Ammon's horn (tissue), 1 donor: ENCODE measurements at places on chromosomes 3 and 15.

- DNase-seq, result no peak
These were observed 80.7 kb downstream of the ABI3BP start for GRCh38 chr3:100912571-100912970.

GRCh38 chr3:196016485-196016884 lies 65.4 kb downstream of the TFRC start:
- no peak for DNase-seq

DNA sequence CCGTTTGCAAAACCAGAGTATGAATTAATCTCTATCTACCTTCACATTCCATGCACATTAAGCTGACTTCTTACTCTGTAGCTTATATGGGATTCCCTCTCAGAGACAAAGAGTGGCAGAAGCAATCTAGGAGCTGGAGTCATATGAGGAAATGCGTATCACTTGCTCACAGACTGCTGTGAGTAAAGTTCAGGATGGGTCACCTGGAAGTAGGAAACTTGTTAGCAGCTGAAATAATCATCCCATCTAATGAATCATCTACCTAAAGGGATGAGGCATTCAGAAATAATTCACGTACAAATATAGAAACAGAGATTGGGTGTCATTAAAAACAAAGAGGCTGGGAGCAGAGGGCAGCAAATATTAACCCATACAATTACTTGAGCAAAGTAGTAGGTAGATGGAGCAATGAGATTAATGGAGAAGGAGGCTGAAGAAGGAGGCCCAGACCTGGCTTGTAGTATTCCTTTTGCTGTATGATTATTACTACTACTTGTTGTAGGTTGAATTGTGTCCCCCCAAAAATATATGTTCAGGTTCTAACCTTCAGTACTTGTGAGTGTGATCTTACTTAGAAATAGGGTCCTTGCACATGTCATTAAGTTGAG lies 866.3 kb downstream of the ROBO2 start:
- no peak for DNase-seq

DNA sequence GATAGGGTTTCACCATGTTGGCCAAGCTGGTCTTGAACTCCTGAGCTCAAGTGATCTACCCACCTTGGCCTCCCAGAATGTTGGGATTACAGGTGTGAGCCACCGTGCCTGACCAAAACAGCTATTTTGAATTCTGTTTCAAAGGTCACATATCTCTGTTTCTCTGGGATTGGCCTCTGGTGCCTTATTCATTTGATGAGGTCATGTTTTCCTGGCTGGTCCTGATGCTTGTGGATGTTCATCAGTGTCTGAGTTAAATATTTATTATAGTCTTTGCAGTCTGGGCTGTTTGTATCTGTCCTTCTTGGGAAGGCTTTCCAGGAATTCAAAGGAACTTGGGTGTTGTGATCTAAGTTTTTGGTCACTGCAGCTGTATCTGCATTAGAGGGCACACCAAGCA lies 5.1 kb downstream of the PATL2 start:
- no peak for DNase-seq

- DNase-seq, result no peak
These were observed 684.8 kb upstream of the BCHE start for GRCh38 chr3:166522017-166522416.

GRCh38 chr3:72627271-72627670 lies 221.0 kb downstream of the SHQ1 start:
- DNase-seq, result no peak

DNA sequence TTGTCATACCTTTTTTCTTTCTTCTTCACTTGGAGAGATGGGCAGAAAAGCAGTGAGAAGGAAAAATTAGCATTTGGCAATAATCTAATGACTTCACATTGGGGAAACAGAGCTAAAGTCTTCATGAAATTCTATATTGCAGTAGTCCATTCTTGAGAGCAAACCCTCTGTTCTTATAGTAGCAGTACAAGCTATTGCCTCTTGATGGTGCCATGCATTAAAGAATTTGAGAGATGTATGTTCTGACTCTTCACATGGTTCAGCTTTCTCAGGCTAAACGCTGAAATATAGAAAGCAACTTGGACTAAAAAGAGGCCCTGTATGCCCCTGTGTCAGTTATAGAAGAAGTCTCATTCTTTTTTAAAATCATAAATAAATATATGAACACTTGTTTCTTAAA lies 36.0 kb downstream of the PHLDB2 start:
- peak; percentile 41 for DNase-seq

DNA sequence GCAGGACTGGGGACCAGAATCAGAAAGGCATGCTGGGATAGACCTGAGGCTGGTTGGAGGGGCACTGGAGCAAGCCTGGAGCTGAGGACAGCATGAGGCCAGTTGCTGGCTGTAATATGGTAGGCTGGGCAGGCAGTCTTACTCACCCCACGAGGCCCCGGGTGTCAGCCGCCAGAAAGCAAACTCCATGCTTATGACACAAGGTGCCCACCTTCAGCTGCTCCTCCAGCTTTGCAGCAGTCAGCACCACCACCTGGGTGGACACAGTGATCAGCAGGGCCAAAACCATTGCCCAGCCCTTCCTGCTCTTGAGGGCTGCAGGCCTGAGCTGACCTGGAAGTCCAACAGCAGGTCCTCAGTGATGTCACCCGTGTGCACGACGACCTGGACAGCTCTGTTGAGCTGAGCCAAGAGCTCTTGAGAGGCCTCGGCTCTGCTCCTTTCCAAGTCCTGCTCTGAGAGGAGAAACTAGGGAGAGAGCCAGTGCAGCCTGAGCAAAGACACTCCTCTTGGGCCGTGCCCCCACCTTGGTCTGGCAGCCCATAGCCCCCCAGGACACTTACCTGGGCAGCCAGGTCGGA lies 747 bp downstream of the UBA7 start:
- no peak for DNase-seq

DNA sequence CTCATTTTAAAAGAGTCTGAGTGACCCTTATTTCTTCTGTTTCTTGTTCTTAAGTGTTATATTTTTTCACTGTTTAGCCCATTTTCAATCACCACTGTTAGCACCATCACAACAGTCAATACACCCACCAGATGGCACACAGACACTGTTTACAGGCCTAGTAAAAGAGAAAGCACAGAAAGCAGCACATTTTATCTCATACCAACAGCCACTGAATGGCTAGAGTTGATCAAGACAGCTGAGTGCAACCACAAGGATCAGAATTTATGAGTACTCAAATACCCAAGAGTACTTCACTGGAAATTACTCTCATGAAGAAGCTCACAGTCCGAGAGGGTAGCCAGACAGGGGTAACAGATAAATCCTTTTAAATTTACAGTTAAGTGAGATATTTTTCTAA lies 127.0 kb downstream of the TFDP2 start:
- DNase-seq, result peak; percentile 47

GRCh38 chr3:108849075-108849474 lies 26.5 kb downstream of the TRAT1 start:
- no peak for DNase-seq

DNA sequence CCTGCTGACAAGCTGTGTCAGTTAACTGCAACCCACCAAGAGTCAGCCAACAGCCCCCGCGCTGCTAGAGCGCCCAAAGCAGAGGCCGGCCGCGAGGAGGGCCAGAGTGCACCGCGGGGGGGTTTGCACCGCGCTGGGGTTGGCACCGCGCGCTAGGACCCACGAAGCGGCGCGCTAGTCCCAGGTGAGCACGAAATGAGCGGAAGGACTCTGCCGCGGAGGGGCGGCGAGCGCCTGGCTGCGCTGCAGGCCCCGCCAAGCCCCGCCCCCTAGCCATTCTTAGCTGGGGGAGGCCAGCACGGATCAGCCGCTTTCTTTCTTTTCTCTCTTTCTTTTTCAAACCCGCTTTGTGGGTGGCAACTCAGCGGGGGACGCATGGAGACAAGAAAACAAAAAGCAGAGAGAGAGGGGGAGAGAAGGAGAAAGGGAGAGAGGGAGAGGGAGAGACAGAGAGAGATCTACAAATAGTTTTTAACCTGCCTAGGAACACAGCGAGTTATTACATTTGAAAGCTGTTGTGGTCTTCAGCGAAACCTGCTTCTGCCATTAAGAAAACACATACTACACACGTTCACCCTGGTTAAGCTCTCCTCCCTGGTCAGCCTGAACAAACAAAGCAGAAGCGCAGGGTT lies 6.9 kb upstream of the FOXB1 start:
- DNase-seq, result no peak

- no peak for DNase-seq
These were observed 62.5 kb downstream of the RPN1 start for GRCh38 chr3:128588147-128588546.

DNA sequence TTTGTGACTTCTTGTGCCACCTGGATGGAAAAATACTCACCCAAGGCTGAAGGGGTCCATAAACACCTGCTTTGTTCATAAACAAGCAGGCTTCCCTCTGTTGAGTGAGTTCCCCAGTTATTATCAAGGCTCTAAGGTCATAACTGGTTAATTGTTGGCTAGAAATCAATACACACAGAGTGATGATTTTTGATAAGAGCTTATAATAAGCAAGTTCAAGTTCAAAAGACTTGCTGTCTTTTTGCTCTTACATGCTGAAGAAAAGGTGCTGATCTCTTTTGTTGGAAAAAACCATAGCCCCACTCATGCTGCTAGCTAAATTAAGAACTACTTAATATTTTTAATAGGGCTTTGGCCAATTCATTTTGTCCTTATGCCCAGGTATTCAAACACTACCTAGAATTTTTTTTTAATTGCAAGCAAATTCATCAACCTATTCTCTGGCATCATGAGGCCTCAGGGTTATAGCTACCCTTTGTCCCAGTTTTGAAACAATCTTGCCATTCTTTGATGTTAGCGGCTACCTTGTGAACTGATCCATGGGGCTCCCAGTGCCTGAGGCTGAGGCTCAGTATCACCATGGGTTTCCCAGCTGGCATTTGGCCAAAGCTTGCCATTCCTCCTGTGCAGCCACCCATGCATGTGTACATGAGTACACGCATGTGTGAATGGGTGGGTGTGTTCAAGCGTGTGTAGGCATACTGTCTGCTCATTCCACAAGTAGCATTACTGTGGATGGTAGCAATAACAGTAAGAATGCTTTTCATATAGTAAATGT lies 127.6 kb upstream of the LPP start:
- DNase-seq, result no peak

DNA sequence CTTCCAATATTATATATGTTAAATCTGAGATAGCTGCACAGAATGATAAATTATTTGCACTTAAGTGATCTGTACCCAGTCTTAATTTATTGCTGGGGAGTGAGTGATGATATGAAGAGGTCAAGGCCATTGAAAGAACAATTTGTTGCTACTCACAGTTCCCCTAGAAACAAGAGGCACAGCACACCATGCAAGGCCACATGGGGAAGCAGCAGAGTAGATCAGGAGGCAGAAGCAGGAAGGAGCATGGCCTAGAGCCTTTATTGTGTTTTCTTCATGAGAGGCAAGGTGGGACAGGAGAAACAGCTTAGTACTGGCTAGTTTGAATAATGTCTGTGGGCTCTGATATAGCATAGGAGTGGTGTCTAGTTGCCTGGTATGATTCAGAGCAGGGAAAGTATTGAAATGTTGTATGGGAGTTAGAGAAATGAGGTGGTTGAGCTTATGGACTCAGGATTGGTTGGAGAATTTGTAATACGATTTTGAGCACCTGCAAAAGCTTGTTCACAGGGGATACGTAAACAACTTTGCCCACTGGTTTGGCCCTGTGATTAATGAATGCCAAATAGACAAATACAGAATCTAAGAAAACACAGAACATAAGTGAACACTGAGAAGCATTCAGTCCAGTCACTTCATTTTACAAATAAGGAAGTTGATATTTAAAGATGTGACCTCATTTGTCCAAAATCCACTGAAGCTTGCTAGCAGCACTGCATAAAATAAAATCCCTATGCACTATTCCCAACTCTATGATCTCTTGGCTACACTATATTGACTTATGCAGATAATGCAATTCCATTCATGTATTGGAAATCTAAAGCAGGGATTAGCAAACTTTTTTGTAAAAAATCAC lies 71.7 kb downstream of the TMCO5A start:
- DNase-seq, result peak; percentile 42

GRCh38 chr3:48219543-48219942 lies 3.8 kb upstream of the CAMP start:
- DNase-seq, result no peak

GRCh38 chr3:75140904-75141615 lies 523.1 kb upstream of the FRG2C start:
- no peak for DNase-seq

GRCh38 chr3:33900440-33900808 lies 102.0 kb downstream of the PDCD6IP start:
- no peak for DNase-seq

DNA sequence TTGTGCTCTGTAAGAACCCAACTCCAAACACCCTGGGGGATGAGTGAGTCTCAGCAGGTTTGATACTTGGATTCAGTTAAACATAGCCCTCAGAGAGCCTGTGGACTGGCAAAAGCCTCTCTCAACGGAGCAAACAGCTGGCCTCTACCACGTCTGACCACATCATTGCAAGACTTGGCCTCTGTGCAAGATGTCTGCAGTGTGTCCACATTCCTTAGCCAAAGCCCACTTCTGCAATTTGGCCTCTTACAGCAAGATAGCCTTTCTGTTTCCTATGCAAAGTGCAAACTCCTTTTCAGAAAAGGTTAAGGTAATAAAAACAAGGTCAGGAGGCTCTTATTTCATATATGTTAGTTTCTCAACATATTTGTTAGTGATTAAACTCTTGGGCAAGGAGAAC lies 27.9 kb downstream of the FBN1 start:
- DNase-seq, result no peak

DNA sequence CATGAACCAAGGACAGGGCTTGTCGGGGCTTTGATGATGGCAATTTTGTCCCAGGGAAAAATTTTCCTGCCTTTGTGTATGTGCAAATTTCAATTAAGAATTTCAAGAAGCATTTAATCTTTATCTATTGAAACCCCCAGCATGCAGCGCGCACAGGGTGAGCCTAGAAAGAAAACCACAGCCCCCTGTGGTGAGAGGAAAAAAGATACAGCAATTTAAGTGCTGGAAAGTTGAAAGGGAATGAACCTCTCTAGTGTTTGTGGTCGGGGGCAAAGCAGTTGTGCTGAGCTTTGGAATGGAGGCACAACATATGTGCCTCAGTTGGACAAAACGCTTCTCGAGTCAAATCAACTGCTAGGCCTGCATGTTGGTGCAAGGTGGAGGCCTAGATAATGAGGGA lies 111.8 kb upstream of the C15orf61 start:
- DNase-seq, result no peak

- no peak for DNase-seq
These were observed 40.5 kb upstream of the LDHAL6B start for GRCh38 chr15:59166166-59166565.

- DNase-seq, result no peak
These were observed 10.5 kb upstream of the PRKCD start for GRCh38 chr3:53150247-53151085.

DNA sequence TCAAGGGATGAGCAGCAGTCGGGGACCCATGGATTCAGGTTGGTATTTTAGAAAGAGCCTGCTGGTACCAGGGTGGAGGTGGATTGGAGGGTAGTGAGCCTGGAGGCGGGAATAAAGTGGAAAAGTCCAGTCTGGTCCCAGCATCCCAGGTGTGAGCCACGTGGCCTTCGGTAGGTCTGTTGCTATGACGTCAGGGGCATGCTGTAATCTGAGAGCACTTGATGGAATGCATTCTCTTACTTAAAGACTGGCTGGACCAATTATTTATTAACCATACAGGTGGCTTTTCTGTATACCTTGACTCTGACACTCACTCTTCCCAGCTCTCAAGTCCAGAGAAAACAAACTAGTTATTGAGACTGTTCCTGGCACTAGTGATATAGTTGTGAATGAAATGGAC lies 389.9 kb upstream of the RGMA start:
- DNase-seq, result no peak

- no peak for DNase-seq
These were observed 78.3 kb upstream of the C15orf39 start for GRCh38 chr15:75123395-75123794.
